ENCODE measurements at places on chromosomes 16 and 17.

DNA sequence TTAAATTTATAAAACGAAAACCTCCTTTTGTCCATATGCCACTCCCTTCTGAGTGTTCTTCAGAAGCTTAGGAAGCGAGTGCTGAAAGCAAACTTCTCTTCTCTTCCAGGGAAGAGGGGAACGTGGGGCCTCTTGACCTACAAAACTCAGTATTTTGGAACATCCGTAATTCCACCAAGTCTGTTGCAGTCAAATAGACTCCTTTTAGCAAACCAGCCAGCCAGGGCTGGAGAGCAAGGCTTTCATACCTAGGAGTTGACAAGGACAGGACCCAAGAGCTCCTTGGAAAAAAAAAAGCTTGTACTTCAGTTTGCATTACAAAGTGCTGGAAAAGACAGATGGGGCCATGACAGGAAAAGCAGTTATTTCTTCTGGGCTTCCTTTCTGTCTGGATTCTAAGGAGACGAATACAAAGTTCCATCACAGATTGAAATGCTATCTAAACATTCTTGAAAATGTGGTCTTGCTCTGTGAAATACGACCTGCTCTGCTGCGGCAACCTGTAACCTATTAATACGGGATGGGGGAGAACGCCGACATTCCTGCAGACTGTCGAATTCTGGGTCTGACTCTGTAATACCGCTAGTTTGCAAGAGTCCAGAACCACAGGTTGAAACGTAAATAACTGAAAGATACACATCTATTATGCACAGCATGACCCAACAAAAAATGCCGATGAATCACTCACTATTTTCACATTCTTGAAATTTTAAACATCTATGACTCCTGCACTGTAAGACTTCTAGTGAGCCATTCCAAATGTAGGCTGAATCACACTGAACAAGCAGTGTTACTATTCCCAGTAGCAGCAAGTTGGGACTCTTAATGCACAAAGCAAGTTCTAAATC lies 20.6 kb downstream of the VPS53 start:
- no peaks in the 10 kb centered on the region for H3K27me3 ChIP-seq
- no peak for DNase-seq
- no peaks in the 10 kb centered on the region for H3K36me3 ChIP-seq
- H3K4me3 ChIP-seq = no peak overlapping the region

DNA sequence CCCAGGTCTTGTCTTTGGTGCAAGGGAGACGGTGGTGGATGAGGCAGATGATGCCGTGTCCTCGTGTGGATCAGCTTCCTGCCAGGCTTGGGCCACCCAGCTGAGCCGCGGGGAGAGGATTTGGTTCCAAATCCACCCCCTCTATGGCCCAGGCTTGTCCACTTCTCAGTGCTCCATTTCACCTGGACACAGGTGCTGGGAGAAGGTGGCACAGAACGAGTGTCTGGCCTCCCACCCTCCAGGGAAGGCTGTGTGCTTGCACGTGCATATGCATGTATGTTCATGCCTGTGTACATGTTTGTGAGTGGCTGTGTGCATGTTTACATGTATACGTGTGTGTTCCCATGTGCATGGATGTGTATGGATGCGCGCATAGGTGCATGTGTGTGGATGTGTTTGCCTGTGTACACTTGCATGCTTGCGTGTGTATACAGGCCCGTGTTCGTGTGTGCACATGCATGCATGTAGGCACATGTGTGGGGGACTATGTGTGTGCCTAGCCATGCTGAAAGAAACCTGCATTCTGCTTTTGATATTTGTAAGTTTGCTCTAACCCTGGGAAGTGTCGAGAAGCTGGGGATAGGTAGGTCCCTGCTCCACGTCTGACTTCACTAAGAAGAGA lies 196.3 kb downstream of the IRF8 start:
- H3K36me3 ChIP-seq = no peaks in the 10 kb centered on the region
- no peaks in the 10 kb centered on the region for H3K27me3 ChIP-seq
- H3K4me3 ChIP-seq = no peak overlapping the region

- H3K36me3 ChIP-seq = no peaks in the 10 kb centered on the region
- no peak overlapping the region for H3K27ac ChIP-seq
- no peak for DNase-seq
- H3K27me3 ChIP-seq = no peaks in the 10 kb centered on the region
- H3K4me3 ChIP-seq = no peak overlapping the region
These were observed 2.8 kb downstream of the STX1B start for GRCh38 chr16:31007684-31008083.

- no peak for DNase-seq
- H3K4me3 ChIP-seq = no peak overlapping the region
- H3K27ac ChIP-seq = no peak overlapping the region
- no peaks in the 10 kb centered on the region for H3K36me3 ChIP-seq
- H3K27me3 ChIP-seq = no peaks in the 10 kb centered on the region
These were observed 168.3 kb downstream of the SALL1 start for GRCh38 chr16:50982808-50983207.

- H3K4me1 ChIP-seq = no peaks in the 10 kb centered on the region
- H3K36me3 ChIP-seq = no peaks in the 10 kb centered on the region
- no peak overlapping the region for H3K27ac ChIP-seq
- no peaks in the 10 kb centered on the region for H3K27me3 ChIP-seq
- no peak overlapping the region for H3K4me3 ChIP-seq
These were observed 63.5 kb downstream of the SRCIN1 start for GRCh38 chr17:38542286-38542685.

DNA sequence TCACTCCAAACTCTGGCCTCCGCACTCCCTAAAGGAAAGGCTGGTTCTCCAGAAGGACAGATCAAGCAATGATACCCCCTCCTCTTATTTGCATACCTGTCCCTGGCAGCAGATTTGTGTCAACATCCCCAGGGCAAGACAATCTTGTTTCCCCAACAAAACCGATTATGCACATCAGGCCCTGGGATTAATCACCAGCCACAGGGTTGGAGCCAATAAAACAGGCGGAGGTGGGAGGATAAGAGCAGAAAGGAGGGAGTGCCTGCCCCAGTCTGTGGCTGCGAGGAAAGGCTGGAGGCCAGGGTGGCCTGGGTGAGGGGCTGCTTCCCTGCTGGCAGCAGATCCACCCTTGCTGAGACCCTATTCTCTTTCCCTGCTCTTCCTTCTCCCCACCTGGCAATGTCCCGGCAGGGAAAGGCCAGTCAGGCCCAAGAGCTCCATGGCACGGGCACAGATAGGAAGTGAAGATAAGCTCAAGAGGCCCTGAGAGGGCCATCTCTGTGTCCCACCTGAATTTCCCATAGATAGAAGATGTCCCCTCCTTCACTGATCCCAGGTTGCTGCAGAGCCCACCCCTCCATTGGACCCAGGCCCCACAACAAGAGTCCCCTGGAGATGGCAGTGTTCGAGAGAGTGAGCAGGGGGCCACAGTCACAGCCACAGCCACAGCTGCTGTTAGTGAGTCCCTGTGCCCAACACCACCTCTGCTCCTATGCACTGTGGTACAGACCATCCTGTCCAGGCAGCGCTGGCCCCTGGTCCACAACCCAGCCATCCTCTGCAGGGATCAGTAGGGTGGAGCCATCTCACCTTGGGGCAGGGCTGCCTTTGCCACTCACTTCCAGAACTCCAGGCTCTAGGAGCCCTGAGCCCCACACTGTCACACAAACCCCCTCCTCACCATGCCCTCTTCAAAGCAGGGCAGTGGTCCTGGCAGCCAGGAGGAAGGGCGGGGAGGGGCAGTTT lies 137.5 kb downstream of the SDK2 start:
- no peaks in the 10 kb centered on the region for H3K36me3 ChIP-seq
- no peak for DNase-seq
- H3K27me3 ChIP-seq = peaks cover under 1% of the 10 kb centered on the region

Data from Caco-2 (cell line).